ENCODE measurements at places on chromosomes 3 and 15. TPM values are rescaled to one million over a fixed set of nuclear protein-coding genes. Genes with fewer than 3 reads are reported as not detected.

GRCh38 chr15:90571063-90571541, 41.4 kb downstream of the CRTC3 start:
- DNase-seq: no peak

GRCh38 chr3:144229330-144229729, 257.7 kb downstream of the DIPK2A start:
- no peak for DNase-seq

DNA sequence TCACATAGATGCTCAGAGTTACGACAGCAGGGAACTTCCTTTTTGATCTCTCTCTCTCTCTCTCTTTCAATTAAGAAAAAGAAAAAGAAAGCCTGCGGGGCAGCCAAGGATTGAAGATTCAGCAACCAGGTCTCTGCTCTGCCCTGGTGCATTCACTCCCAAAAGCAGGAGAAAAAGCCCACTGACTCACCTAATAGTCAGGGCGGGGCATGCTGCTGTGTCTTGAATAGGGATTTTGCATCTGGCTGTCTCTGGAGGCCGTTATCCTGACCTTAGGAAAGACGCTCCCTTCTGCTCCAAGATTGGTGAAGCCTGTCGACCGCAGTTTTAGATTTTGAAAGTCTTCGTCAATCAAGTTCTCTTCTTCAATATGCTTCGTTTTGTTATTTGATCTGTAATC, 20.8 kb upstream of the ITGB5 start:
- DNase-seq: no peak

GRCh38 chr3:53938645-53939044, 47.0 kb upstream of the SELENOK start:
- peak; percentile 1 for DNase-seq

The GALNT15 gene
- total RNA-seq: not detected

DNA sequence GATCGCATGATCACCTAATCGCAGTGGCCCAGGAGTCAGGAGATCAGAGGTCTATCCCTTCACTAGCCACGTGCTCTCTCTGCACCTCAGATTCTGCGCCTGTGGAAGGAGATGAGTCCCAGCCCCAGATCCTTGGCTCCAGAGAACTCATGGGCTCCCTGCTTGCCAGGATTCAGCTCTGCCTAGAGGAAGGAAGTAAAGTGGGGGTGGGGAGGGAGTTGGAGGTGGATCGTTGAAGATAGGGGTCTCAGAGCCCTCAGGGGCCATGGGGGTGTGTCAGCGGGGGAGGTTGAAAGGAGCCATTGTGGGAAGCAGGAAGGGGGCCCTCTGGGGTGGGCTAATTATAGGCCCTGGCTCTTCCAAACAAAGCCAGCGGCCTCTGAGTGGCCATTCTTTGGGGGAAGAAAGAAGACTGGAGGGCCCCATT, 11.3 kb upstream of the STRA6 start:
- no peak for DNase-seq

- no peak for DNase-seq
Observed at GRCh38 chr3:120678331-120678947, 3.6 kb downstream of the HGD start.

DNA sequence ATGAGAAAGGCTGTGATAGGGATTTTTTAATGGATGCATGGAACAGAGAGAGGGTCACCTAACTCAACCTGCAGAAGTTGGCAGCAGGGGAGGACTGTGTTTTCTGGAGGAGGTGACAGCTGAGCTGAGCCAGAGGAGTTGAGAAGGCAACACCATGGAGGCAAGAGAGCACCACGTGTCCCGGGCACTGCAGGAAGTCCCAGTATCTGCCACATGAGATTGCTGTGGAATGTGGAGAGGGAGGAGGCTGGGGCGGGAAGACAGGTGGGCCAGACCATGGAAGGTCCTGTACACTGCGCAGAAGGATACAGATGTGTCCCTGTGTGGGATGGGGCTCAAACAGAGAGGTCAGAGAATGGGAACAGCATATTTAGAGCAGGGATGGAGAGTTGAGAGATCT, 15.3 kb downstream of the MESP1 start:
- no peak for DNase-seq

- no peak for DNase-seq
Observed at GRCh38 chr15:57158589-57158988, 217.7 kb upstream of the CGNL1 start.

The PAQR5 gene
- not detected for total RNA-seq

The TOPAZ1 gene
- total RNA-seq: not detected

The RIOX2 gene
- 58.3 TPM for total RNA-seq

The REC114 gene
- not detected for total RNA-seq

The GOLGA8G gene
- not detected for total RNA-seq

The ZPLD1 gene
- not detected for total RNA-seq

DNA sequence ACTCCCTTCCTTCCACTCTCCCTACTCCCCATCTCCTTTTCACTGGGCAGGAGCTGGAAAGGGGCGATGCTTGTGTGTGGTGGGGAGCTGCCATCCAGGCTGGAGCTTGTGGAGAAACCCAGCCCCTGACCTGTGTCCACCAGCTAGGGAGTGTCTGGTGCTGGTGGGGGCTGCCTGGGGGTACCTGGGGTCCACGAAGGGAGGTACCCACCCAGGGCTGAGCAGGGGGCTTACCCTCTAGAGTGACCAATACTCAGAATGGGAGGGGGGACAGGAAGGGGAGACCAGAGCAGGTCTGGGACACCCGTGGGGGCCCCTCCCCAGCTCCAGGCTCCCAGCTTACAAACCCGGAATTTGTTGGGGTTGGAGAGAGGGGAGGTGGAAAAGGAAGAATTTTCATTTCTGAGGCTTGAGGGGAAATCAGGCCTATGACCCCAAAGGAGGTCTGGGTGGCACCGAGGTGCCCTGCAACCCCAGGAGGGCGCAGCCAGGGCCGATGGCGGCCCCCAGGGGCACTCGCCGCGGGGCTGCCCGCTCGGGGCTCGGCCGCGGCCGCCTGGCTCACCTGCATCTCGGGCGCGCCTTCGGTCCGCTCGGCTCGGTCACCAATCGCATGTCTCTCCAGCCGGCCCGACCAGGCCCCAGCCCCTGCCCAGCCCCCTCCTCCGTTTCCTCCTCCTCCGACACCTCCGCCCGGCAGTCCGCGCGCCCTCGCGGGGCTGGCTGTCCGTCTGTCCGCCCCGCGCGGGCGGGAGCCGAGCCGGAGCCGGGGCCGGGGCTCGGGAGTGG, 773 bp downstream of the LINGO1 start:
- no peak for DNase-seq

The CYP11A1 gene
- total RNA-seq: not detected

The ACTL6A gene
- 107 TPM for total RNA-seq

DNA sequence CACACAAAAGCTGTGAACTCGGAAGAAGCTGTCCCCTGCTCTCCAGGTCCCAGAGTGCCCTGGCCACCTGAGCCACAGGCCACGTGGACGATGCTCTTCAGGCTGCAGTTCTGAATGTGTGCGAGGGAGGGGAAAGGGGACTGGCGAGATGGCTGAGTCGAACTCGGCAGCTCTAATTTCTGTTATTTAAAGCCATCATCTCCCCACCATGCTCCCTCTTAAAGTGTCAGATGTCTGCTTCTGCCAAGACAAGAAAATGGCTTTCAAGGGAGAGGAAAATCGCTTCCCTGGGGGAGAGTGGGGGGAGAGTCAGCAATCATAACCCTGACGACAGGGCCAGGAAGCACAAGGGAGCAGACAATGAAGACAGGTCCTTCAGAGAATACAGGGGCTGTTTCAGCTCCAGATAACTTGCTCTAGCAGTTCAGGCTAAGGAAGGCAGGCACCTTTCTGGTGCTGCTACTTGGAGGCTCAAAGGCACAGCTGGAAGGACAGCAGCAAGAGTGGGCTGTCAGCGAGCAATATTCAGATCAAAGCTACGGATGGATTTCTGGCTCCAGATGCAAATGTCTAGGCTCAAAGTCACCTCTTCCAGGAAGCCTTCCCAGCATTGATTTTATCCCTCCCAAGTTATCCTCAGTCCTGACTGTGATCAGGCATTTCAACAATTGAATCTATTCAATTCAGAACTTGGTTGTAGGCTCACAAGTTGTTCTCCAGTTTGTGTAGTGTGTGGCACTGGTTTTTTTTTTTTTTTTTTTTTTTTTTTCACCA, 15.5 kb upstream of the CCDC33 start:
- DNase-seq: no peak

The PODXL2 gene
- total RNA-seq: 1.4 TPM

The CFAP91 gene
- 0.64 TPM for total RNA-seq

DNA sequence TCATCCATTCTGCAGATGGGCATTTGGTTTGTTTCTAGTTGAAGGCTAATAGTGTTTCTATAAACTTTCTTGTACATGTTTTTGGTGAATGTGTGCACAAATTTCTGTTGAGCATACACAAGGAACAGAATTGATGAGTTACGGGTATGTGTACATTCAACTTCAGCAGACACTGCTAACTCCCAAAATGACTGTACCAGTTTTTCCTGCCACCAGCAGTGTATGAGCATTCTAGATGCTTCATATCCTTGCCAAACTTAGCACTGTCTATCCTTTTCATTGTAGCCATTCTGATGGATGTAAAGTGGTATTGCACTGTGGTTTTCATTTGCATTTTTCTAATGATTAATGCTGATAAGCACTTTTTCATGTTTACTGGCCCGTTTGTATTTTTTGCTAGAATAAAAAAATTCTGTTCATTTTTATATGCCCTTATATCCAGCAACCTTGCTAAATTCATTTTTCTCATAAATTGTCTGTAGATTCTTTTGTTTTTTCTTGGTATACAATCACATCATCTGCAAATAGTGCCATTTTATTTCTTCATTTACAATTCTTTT, 110.2 kb downstream of the ATP1B3 start:
- DNase-seq: no peak

The SPTSSB gene
- total RNA-seq: not detected

DNA sequence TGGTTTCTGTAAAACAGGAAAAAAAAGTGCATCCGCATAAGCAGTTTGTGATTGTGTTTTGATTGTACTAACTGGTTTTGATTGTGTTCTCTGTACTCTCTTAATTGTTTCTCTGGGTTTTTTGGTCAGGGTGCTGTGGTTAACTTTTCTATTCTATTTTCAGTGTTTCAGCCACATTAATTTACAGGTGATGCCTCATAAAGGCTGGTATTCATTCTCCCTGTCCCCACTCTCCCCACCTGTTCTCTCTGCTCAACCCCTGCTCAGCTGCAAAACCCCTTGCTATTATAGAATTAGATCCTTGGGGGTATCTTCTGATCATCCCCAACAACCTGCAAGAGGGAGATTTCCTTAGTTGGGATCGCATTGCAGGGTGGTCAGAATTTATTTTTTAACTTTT, 285.4 kb upstream of the AZI2 start:
- DNase-seq: no peak

DNA sequence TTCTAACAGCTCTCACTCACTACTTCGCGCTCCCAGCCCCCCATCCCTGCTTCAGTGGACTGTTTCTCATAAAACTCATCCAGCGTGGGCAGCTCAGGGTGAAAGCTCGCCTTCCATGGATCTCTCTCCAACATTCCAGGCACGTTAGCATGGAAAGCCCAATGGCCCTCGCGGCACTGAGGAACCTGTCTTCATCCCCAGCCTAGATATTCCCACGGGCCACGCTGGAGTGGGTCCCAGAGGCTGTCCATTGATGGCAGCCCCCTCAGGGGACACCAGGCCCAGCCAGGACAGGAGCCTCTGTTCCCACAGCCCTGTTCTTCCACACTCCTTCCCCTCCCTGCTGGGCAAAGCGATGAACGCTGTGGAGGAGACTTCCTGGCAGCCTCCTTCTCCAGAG, 121.1 kb downstream of the SEC22A start:
- DNase-seq: no peak

The LDHAL6B gene
- total RNA-seq: not detected

DNA sequence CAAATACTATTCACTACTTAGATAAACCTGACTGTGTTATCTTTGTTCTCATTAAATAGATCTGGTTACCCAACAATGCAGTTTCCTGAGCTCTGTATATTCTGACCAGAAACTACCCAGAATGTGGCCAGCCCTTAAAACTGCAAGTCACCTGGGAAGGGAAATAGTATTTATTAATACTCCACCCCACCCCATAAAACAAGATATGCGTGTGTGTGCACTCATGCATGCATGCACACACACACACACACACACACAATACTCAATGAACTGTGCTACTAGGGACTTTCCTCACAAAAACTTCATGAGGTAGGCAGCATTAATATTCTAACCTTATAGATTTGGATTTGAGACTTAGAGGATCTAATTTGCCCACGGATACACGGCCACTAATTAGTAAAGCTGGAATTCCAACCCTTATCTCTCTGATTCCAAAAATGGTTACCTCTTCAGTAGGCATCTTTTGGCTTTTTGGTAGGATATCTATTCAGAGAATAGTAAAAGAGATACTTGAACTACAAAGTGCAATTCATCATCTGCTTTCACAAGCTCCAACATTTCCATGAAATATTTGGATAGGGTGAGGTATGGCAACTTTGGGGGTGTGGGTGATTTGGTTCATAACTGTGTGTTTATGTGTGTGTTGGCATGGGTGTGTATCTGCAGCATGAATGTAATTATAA, 197.0 kb upstream of the CFAP20DC start:
- no peak for DNase-seq

- DNase-seq: no peak
Observed at GRCh38 chr3:8524249-8524648, 22.6 kb downstream of the LMCD1 start.

The TOP2B gene
- total RNA-seq: 96.5 TPM

GRCh38 chr3:129622226-129622874, 15.9 kb upstream of the PLXND1 start:
- no peak for DNase-seq

The ZNF80 gene
- total RNA-seq: 1.8 TPM

The TMEM212 gene
- not detected for total RNA-seq

DNA sequence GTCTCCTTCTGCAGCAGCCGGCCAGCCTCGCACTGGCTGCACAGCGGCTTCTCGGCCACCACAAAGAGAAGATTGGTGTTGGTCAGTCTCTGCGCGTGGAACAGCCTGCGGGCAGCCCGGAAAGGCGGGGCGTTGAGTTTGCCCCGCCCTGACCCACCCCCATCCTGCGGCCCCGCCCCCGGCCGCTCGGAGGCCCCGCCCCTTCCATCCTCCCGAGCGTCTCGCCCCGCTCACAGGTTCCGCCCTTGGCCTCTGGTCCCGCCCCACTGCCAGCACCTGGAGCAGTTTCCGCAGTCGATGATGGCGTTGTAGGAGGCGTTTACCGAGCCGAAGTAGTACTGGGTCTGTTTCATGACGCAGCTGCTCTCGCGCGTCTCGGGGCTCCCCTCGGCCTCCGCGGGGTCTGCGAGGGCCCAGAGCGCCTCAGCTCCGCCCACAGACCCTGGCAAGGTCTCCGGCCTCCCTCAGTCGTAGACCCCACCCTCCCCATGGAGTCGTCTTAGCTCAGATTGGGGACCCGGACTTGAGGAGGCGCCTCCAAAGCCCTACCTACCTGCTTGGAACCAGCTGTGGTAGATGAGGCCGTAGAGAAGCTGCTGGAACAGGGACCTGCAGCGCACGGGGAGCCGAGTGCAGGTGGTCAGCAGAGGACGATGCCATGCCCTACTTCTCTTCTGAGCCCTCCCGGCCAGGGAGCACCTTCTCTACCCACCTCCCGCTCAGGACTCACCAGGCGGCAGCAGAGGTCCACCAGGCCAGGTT, 5.9 kb upstream of the TMEM115 start:
- peak; percentile 94 for DNase-seq

The FGF12 gene
- not detected for total RNA-seq

DNA sequence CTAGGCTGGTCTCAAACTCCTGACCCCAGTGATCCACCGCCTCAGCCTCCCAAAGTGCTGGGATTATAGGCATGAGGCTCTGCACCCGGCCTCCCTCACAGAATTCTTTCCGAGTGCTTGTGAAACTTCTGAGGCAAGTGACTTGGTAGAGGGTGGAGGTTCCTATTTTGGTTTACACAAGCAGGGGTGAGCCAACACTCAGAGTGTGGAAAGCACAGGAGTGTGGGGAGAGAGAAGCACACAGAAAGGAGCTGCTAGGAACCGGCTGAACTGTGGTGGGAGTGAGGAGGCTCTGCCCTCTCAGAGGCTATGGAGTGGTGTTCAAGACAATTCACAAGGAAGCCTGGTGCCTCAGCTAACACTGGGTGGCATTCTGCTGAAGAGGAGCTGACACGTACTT, 7.7 kb downstream of the CAPN3 start:
- DNase-seq: no peak
